ENCODE measurements at places on chromosomes 7 and 10. TPM values are rescaled to one million over a fixed set of nuclear protein-coding genes. Genes with fewer than 3 reads are reported as not detected.

GRCh38 chr10:87505366-87506111 is 846 bp downstream of the MINPP1 start:
- DNase-seq = peak; percentile 49

DNA sequence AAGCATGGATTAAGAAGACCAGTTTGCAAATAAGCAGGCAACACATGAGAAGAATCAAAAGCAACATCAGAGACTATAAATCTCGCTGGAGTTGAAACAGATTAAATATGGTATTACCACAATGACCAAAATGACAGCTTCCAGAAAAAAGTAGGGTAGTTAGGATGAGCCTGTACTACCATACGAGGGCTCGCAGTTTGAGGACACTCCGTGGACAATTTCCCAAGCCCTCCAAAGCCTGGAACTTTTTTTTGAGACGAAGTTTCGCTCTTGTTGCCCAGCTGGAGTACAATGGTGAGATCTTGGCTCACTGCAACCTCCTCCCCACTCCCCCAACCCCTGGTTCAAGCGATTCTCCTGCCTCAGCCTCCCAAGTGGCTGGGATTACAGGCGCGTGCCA is 1.0 kb downstream of the LRRC17 start:
- no peak for DNase-seq

Gene KLF14
- not detected for total RNA-seq

Gene UNCX
- total RNA-seq = not detected

DNA sequence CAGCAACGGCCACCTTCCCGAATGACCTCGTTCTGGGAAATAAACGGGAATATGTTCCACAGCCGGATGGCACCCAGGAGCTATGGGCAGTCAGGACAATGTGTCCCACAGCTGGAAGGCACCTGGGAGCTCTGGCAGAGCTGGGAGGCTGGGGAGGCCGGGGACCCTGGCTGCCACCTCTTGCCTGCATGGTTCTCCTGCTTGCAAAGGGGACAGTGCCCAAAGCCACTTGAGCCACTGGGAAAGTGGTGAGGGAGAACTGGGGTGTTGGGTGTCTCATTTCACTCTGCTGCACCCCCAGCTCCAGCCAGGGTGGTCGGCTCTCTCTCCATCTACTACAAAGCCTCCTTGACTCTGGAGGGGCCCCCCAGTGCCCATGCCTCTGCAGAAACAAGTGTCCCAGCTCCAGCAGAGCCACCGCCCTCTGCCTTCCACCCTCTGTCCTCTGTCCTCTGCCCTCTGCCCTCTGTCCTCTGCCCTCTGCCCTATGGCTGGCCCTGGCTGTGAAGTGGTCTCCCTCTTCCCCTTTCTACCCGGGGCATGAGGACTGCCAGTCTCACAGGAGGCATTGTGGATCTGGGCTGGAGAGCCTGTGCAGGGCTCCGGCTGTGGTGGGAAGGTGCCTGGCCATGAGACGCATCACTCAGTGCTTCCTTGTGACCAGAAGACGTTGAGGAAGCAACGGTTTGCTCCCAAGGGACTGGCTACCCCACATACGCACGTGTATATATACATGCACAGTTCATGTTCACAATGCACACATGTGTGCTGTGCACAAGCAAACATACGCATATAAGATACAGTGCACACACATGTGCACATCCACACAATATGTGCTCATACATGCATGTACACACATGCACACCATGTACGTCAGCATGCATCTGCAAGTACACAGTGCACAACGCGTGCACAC is 21.5 kb upstream of the INPP5A start:
- no peak for DNase-seq

Gene VSTM2A
- not detected for total RNA-seq

GRCh38 chr10:118851062-118852035 is 96.6 kb upstream of the CACUL1 start:
- DNase-seq = no peak

GRCh38 chr10:43671659-43672531 is 23.2 kb upstream of the ZNF32 start:
- peak; percentile 64 for DNase-seq

Gene SCART1
- total RNA-seq = not detected

GRCh38 chr10:32217216-32217615 is 129.7 kb downstream of the EPC1 start:
- DNase-seq = no peak

Gene KIAA1217
- 1.3 TPM for total RNA-seq

Gene CYP3A7
- total RNA-seq = not detected

- no peak for DNase-seq
Measured at GRCh38 chr7:111509288-111509687, 53.0 kb downstream of the IMMP2L start.

Gene GPER1
- total RNA-seq = 2.5 TPM

- DNase-seq = peak; percentile 86
Measured at GRCh38 chr10:24962995-24963394, 10.6 kb upstream of the PRTFDC1 start.

Gene ATOH7
- total RNA-seq = not detected

GRCh38 chr10:95987685-95988426 is 55.5 kb upstream of the CCNJ start:
- no peak for DNase-seq

GRCh38 chr10:74029943-74030342 is 32.0 kb downstream of the VCL start:
- DNase-seq = no peak

Gene RAB19
- total RNA-seq = 6.3 TPM

GRCh38 chr7:139230023-139230422 is 1.0 kb upstream of the UBN2 start:
- DNase-seq = no peak

GRCh38 chr7:70776627-70777101 is 355.3 kb upstream of the GALNT17 start:
- no peak for DNase-seq

Gene STEAP4
- not detected for total RNA-seq

GRCh38 chr7:98981701-98982100 is 103.4 kb downstream of the TRRAP start:
- DNase-seq = no peak

DNA sequence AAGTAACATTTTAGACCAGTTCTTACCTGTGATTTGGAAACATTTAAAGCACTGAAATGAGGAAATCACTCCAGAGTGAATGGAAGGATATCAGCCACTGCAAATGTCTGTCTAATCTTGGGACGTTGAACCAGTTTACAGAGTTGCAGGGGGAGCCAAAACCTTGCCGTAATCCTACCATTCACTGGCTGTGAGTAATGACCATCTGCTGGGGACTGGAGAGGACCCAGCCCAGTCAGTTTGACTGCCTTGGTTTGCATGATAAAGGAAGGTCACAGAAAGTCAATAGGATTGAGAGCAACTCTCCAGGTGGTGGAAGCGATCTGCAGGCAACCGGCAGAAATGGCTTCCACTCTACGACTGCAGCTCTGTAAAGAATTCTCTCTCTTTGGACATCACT is 167.2 kb downstream of the AKR1D1 start:
- no peak for DNase-seq

Gene NPFFR1
- not detected for total RNA-seq

Measured in Caki2 (cell line).